Immature natural killer cell (primary cell): ENCODE measurements at places on chromosomes 13 and 19. TPM values are rescaled to one million over a fixed set of nuclear protein-coding genes. Genes with fewer than 3 reads are reported as not detected.

DNA sequence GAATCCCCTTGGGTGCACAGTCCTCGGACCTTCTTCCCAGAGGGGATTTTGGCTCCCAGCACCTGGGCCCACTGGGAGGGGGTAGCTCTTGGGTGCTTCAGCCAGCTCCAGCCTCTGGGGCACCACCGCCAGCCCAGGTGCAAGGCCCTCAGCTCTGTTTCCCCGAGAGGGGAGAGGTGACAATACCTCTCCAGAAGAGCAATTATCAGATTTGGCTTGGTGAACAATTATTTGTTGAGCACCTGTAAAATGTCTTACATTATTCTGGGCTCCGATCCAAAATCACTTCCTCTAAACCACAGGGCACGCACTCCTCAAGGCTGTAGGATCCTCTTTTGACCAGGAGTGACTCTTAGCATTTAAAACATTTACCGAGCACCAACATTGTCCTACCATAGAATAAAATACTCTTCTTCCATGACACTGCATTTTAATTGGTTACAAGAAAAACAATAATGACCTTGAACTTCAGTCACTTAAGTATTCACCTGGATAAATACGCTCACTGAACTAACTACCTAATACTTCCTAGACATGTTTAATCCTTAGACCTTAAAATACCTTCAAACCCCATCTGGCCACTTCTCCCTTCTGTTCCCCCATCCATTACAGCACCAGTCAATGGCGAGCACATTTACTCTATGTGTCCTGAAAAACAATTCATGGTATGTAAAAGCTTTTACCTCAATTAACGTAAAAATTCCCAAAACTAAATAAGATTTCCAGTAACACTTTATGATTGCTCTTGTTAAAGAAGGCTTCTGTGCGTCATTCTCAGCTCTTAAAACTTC lies 54.8 kb downstream of the ABCC4 start:
- no peak overlapping the region for H3K27ac ChIP-seq
- no peak for DNase-seq
- H3K27me3 ChIP-seq: no peaks in the 10 kb centered on the region
- peaks cover 9% of the 10 kb centered on the region for H3K36me3 ChIP-seq
- H3K4me3 ChIP-seq: no peak overlapping the region

DNA sequence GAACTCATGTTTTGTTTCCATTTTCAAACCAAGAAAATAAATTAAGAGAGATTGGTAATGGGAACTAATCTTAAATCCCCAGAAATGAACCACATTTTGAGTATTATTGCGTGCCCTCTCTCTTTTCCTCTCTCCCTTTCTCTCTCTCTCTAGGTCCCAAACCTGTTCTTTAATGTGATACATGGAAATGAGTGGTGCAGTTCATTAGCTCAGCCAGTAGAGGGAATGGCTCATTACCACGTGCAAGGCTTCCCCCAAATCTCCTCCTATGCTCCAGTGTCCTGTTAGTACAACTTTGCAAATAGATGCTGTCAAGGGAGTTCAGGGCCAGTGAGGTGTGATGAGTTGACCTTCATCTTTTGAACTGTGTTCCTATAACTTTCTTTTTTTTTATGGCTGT lies 178.4 kb downstream of the FGF9 start:
- peak; percentile 23 for DNase-seq
- no peaks in the 10 kb centered on the region for H3K27me3 ChIP-seq
- H3K4me3 ChIP-seq: no peak overlapping the region

- H3K36me3 ChIP-seq: no peaks in the 10 kb centered on the region
- peaks cover 13% of the 10 kb centered on the region for H3K27me3 ChIP-seq
- DNase-seq: peak; percentile 52
- H3K4me1 ChIP-seq: peaks cover 75% of the 10 kb centered on the region
- H3K27ac ChIP-seq: peak overlapping the region; percentile 93
Observed at GRCh38 chr19:40143612-40144011, 47.6 kb upstream of the MAP3K10 start.

GRCh38 chr13:97359181-97360057 lies 74.5 kb upstream of the RAP2A start:
- no peak overlapping the region for H3K4me3 ChIP-seq
- no peaks in the 10 kb centered on the region for H3K4me1 ChIP-seq
- no peaks in the 10 kb centered on the region for H3K27me3 ChIP-seq
- H3K36me3 ChIP-seq: peaks cover 29% of the 10 kb centered on the region
- peak; percentile 51 for DNase-seq
- H3K27ac ChIP-seq: no peak overlapping the region

- DNase-seq: no peak
- H3K27ac ChIP-seq: no peak overlapping the region
- H3K27me3 ChIP-seq: peaks cover 2% of the 10 kb centered on the region
- H3K4me1 ChIP-seq: no peaks in the 10 kb centered on the region
- no peak overlapping the region for H3K4me3 ChIP-seq
- peaks cover 8% of the 10 kb centered on the region for H3K36me3 ChIP-seq
Observed at GRCh38 chr13:75774176-75774575, 138.0 kb downstream of the LMO7 start.

Gene FCAR
- not detected for polyA plus RNA-seq

DNA sequence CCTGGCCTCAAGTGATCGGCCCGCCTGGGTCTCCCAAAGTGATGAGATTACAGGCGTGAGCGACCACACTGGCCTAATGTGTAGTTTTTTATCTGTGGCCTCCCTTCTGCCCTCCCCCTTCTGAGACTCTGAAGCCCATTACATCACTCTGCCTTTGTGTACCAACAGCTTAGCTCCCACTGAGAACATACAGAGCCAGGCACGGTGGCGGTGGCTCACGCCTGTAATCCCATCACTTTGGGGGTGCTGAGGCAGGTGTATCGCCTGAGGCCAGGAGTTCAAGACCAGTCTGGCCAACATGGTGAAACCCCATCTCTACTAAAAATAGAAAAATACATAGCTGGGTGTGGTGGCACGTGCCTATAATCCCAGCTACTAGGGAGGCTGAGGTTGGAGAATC lies 12.6 kb downstream of the NCR1 start:
- peaks cover 21% of the 10 kb centered on the region for H3K27me3 ChIP-seq
- peak overlapping the region; percentile 95 for H3K27ac ChIP-seq
- DNase-seq: no peak
- peaks cover 4% of the 10 kb centered on the region for H3K36me3 ChIP-seq

Gene SYNE4
- polyA plus RNA-seq: not detected

Gene SLC7A10
- not detected for polyA plus RNA-seq

- no peak overlapping the region for H3K27ac ChIP-seq
- H3K4me1 ChIP-seq: no peaks in the 10 kb centered on the region
- H3K27me3 ChIP-seq: peaks cover 5% of the 10 kb centered on the region
- H3K36me3 ChIP-seq: no peaks in the 10 kb centered on the region
- no peak overlapping the region for H3K4me3 ChIP-seq
- DNase-seq: no peak
Observed at GRCh38 chr13:43514311-43514710, 272.5 kb downstream of the ENOX1 start.

Gene ZNF44
- 39.5 TPM for polyA plus RNA-seq

Gene PALM
- polyA plus RNA-seq: not detected

Gene EPS8L1
- 6.4 TPM for polyA plus RNA-seq

Gene ANGPTL4
- polyA plus RNA-seq: not detected
